Mesothelial cell of epicardium (in vitro differentiated cells): ENCODE measurements at places on chromosomes 11 and 22. TPM values are rescaled to one million over a fixed set of nuclear protein-coding genes. Genes with fewer than 3 reads are reported as not detected.

GRCh38 chr11:101436511-101437142 lies 147.2 kb downstream of the TRPC6 start:
- DNase-seq, result no peak

The C11orf97 gene
- total RNA-seq, result not detected in 3 replicates

DNA sequence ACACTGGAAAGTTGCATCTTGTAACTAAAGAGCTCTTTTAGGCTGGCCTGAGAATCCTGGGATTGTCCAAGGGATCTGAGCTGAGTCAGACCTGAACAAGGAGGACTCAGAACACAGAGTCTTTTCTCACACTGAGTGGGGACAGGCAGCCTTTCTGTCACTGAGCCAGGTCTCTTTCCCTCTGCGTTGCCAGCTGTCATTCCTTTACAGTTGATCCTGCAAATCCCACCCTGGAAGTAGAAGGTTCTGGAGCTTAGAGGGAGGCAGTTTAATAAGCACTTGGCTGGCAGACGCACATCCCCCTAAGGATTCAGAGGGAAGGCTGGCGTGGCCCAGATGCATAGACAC lies 76.3 kb upstream of the SUSD2 start:
- no peak for DNase-seq

DNA sequence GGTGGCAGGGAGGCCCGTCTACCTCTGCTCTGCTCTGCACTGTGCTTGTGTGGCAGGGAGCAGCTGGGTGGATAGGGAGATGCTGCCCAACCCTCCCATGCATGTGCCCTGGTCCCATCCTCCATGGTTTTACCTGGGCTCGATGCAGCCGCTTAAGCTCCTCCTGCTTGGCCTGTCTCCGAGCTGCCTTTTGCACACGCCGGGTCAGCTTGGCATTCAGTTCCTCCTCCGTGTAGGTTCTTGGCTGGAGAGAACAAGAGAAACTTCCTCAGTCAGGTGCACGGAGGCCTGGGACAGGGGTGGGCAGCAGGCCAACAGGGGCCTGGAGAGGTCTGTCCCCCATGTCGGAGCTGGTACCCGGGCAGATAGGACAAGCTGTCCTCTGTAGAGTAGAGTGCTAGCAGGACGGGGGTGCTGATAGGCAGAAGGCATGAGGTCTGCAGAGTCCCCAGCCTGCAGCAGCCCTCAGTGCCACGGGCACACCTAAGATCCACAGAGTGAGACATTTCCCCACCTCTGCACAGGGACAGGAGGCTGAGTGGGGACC lies 36.4 kb upstream of the BID start:
- no peak for DNase-seq

- DNase-seq, result no peak
These were observed 1.3 kb downstream of the STARD10 start for GRCh38 chr11:72792437-72793021.
